ENCODE measurements at places on chromosomes 11 and 22. TPM values are rescaled to one million over a fixed set of nuclear protein-coding genes. Genes with fewer than 3 reads are reported as not detected.

The KLHL35 gene
- total RNA-seq, result 0.63 TPM

The KRTAP5-9 gene
- total RNA-seq, result not detected

The FOXRED2 gene
- total RNA-seq, result 10.6 TPM

The RAC2 gene
- total RNA-seq, result 0.29 TPM

The GGTLC2 gene
- total RNA-seq, result not detected

The APOBEC3B gene
- 30.1 TPM for total RNA-seq

The ENTHD1 gene
- not detected for total RNA-seq

The BIK gene
- total RNA-seq, result 2.1 TPM

The OR51E1 gene
- total RNA-seq, result not detected

The NXPE4 gene
- total RNA-seq, result not detected

The WDR74 gene
- 74.3 TPM for total RNA-seq

The ZNF195 gene
- total RNA-seq, result 19.4 TPM

The GRAP2 gene
- total RNA-seq, result not detected

The TESMIN gene
- total RNA-seq, result 6.7 TPM

The CHRNA10 gene
- total RNA-seq, result 1.5 TPM

The OR52I2 gene
- total RNA-seq, result not detected

The LRRC10B gene
- 0.31 TPM for total RNA-seq

The WBP2NL gene
- total RNA-seq, result not detected

The CLTCL1 gene
- total RNA-seq, result 5.8 TPM

The SIAE gene
- total RNA-seq, result 15.5 TPM

The PICK1 gene
- 11.9 TPM for total RNA-seq

The MUC6 gene
- total RNA-seq, result 0.01 TPM

The RASSF10 gene
- total RNA-seq, result 2.1 TPM

The OR6Q1 gene
- total RNA-seq, result not detected

The OR51B5 gene
- total RNA-seq, result 0.13 TPM

The CAVIN3 gene
- total RNA-seq, result 25.3 TPM

The SCO2 gene
- 5.0 TPM for total RNA-seq

The OR5A1 gene
- not detected for total RNA-seq

The OR2D2 gene
- not detected for total RNA-seq

The NTM gene
- total RNA-seq, result not detected

The KLHDC7B gene
- not detected for total RNA-seq

The CTSW gene
- total RNA-seq, result not detected

The OSM gene
- total RNA-seq, result not detected

The MPPED2 gene
- not detected for total RNA-seq

The FOXRED1 gene
- total RNA-seq, result 22.2 TPM

The USP2 gene
- 0.95 TPM for total RNA-seq

The SELENOH gene
- 154 TPM for total RNA-seq

The TPBGL gene
- 0.14 TPM for total RNA-seq

The ROM1 gene
- total RNA-seq, result 4.1 TPM

The OR52N2 gene
- not detected for total RNA-seq

The NCAM1 gene
- total RNA-seq, result not detected

The LRP5 gene
- 30.9 TPM for total RNA-seq

The TRIM44 gene
- 21.9 TPM for total RNA-seq

The MRPL48 gene
- 51.3 TPM for total RNA-seq

The DDI1 gene
- not detected for total RNA-seq

The TEX12 gene
- not detected for total RNA-seq

The GAL gene
- total RNA-seq, result 18.4 TPM

The CYTH4 gene
- total RNA-seq, result 0.56 TPM

The GRK3 gene
- 3.1 TPM for total RNA-seq

The APOA4 gene
- not detected for total RNA-seq

The SMIM35 gene
- total RNA-seq, result not detected

The OR4A16 gene
- total RNA-seq, result not detected

The TSSK2 gene
- total RNA-seq, result not detected

The CELSR1 gene
- 28.0 TPM for total RNA-seq

The ASCL3 gene
- total RNA-seq, result not detected

The BDNF gene
- total RNA-seq, result 8.8 TPM
